ENCODE measurements at places on chromosomes 16 and 17. TPM values are rescaled to one million over a fixed set of nuclear protein-coding genes. Genes with fewer than 3 reads are reported as not detected.

- peak; percentile 70 for DNase-seq
Measured at GRCh38 chr17:3602499-3602898, 6.7 kb downstream of the TRPV1 start.

The AOC2 gene
- 0.69 TPM for total RNA-seq

DNA sequence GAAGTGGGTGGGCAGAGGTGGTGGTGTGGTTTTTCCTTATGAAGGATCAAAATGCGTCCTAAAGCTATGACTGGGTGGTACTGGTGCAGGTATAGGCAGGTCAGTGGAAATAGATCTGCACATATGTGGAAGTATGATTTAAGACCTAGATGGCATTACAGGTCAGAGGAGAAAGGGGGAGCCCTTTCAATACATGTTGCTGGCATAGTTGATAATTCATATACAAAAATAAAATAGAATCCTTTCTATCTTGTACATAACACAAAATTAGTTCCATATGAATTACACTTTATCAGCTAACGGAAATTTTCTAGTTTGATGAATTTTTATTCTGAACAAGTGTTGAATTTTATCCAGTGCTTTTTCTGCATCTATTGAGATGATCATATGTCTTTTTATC, 20.8 kb upstream of the PIK3R5 start:
- DNase-seq = no peak

GRCh38 chr16:31350275-31351005, 4.5 kb upstream of the ITGAX start:
- DNase-seq = no peak

The CACNG4 gene
- not detected for total RNA-seq

DNA sequence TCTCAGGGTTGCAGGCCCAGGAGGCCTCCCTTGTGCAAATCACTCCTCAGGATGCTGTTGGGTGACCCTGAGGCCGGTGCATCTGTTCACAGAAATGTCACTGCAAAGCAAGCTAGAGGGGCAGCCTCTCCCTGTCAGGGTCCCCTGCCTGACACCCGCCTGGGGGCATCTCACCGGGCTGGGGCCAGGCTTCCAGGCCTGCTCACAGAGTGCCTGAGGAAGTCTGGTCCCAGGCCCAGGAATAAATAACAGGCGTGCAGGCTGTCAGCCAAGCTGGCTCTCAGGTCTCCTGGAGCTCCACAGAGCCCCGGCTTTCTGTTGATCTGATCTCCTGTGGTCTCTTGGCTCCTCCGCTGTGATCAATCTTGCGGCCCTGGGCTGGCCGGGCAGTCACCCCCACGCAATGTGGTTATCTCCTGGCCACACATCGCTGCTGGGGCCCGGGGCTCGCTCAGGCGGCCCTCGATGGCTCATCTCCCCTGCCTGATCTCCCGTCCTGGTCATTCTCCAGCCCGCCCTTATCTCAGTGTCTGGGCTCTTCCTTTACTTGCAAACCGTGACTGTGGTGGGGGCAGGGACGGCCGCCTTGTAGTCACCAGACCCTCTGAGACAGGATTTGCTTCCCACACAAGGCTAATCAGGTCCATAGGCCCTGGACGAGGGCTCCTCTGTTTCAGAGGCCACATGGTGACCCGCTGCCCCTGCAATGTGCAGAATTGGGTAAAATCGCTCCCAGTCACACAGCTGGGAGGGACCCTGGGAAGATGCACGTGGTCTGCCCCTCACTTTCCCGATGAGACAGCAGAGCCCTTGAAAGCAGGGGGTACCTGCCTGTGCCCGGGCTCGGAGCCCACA, 231.2 kb upstream of the GSE1 start:
- DNase-seq = no peak

DNA sequence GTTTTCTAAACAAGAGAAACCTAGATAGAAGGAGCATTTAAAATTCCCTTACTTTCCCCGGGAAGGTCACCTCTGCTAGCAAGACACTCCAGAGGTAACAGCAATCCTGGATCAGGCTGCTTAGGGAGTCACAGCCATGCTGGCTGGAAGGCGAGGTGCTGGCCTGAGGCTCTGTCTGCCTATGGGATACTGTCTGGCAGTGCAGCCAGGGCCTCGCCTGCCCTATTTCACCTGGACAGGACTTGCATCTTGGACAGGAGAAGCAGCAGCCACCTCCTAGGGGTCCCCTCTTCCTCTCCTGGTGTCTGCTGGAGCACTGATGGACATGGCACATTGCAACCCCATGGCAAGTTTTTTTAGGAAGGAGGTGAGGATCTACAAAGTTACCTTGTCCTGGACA, 15.1 kb downstream of the FA2H start:
- no peak for DNase-seq

DNA sequence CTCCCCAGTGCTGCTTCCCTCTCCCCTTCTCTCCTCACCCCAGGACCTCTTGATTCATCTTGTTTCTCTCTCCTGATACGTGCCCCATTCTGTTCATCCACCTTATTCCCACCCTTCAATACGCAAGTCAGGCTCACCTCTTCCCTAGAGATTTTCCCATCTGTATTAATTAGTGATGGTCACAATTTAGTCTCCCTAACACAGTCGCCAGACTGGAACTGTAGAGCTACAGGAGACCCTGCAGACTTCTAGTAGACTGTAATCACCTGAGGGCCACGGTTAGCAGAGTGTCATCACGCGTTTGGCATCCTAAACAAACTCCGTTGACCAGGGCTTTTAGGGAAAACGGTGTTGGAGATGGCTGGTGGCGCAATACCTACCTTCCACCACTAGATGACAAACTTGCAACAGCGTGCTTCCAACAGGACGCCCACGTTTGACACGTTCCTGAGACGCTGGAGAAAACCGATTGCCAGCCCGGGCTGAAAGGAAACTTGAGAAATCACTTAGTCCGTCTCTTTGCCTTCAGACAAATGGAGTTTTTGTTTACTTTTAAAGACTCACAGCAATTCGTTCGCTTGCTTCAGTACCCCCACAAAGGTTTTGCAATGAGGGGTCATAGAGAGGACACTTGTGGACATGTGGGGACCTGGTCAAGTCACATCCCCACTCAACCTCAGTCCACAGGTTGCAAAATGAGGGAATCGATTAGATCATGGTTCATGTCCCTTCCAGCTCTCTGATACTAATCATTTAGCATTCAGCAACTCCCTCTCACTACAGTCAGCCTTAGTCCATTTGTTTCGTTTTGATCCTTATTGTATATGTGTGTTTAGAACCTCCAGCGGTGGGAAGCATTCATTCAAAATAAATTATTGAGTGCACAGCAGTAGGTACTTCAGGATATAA, 20.6 kb downstream of the MYL4 start:
- peak; percentile 92 for DNase-seq

The ENPP7 gene
- total RNA-seq = not detected

- DNase-seq = no peak
Measured at GRCh38 chr17:75155191-75155601, 884 bp upstream of the JPT1 start.

GRCh38 chr17:58414596-58414997, 2.7 kb downstream of the RNF43 start:
- DNase-seq = no peak

DNA sequence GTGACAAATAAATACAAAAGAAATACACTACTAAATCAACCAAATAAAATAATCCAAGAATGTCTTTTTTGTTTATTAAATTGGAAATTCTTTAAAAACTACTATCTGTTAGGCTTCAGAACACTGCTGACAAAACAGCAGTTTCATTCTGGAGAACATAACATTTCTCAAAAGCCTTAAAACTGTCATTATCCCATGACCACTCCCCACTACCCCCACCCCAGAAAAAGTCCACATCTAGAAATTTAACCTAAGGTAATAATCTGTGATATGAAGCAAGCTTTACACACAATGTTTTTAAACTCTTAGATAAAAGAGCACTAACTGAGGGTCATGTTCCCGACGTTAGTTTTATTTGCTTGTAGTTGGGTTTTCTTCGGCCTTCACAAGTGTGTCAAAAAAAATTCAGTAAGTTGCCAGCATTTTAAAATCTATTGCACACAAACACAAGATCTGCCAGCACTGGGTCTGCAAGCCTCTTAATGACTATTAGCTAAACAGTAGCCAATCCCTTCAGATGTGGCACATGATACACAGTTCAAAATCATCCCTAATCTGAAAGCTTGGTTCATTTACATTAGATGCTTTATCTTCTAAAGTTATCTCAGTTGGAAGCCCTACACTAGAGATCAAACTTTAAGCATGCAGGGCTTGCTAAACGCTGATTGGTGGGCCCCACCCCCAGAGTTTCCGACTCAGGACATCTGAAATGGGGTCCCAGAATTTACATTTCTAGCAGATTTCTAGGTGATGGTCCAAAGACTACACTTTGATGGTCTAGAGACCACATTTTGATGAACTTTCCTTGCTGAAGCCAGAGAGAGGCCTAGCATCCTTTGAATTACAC, 75.2 kb downstream of the KANSL1 start:
- DNase-seq = no peak

Data from SK-MEL-5 (cell line).